GM06990 (cell line): ENCODE measurements at places on chromosomes 3 and 15.

- no peak for DNase-seq
Observed at GRCh38 chr3:134892761-134893160, 97.7 kb downstream of the EPHB1 start.

DNA sequence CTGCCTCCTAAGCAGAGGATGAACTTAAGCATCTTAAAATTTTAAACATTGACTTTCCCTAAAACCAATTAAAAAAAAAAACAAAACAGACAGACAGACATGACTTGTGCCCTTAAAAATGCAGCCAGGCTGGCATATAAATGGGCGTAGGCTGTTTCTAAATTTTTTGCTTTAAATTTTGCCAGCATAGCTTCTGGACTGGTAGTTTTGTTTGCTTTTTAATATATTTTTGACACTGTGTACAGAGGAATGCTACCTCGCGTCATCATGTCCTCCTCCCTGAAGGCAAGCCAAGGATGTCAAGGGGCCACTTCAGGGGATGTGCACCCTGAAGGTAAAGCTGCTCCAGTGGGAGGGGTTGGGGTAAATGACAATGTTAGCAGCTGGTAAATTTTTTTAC is 134.8 kb downstream of the PGPEP1L start:
- DNase-seq: no peak

- no peak for DNase-seq
Observed at GRCh38 chr3:143571548-143571947, 276.7 kb downstream of the SLC9A9 start.

DNA sequence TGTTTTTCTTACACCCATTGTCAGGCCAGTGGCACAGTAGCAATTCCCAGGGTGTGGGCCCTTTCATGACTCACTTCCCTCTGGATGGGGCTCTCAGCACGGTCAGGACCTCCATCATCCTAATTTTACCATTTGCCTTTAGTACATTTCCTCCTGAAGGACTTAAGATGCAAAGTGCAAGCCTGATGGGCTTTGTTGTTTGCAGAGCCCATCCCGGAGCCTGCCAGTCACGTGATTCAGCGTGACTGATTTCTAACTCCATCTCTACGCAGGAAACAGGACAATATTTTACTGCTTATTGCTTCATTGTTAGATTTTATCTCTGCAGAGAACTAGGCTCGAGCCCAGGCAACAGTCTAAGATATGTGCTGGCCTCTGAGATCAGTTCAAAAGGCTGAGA is 223.7 kb downstream of the PDZRN3 start:
- DNase-seq: no peak

- peak; percentile 20 for DNase-seq
Observed at GRCh38 chr3:14352002-14352627, 50.3 kb upstream of the SLC6A6 start.

GRCh38 chr3:48692551-48692950 is 6.8 kb upstream of the NCKIPSD start:
- DNase-seq: no peak

DNA sequence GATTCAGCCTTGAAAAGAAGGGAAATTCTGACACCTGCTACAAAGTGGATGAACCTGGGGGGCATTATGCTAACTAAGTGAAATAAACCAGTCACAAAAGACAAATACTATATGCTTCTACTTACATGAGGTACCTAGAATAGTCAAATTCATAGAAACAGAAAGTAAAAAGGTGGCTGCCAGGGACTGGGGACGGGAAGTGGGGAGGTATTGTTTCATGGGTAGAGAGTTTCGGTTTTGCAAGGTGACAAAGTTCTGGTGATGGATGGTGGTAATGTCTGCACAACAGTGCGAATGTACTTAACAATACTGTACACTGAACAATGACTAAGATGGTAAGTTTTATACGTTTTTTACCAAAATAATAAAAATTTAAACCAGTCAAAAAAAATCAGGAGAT is 4.8 kb downstream of the IDH2 start:
- DNase-seq: peak; percentile 63

GRCh38 chr3:34582055-34582454 is 783.6 kb downstream of the PDCD6IP start:
- DNase-seq: no peak

DNA sequence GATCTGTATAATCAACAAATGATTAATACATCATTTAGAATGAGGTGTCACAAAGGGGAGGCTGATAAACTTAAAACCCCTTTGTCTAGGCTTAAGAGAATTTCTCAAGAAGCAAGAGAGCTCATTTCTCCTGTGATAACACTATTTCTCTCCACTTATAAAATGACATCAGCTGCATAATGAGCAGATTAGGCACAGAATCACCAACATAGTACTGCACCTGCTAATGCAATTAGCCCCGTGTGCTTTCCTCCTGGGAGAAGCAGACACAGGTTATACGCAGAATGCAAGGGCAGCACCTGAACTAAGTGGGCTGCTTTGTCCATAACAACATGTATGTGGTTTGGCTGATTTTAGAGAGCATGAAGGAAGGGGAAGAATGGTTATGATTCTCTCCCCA is 515.3 kb upstream of the CFAP20DC start:
- DNase-seq: no peak

- no peak for DNase-seq
Observed at GRCh38 chr3:69091389-69092029, 6.8 kb downstream of the ARL6IP5 start.

DNA sequence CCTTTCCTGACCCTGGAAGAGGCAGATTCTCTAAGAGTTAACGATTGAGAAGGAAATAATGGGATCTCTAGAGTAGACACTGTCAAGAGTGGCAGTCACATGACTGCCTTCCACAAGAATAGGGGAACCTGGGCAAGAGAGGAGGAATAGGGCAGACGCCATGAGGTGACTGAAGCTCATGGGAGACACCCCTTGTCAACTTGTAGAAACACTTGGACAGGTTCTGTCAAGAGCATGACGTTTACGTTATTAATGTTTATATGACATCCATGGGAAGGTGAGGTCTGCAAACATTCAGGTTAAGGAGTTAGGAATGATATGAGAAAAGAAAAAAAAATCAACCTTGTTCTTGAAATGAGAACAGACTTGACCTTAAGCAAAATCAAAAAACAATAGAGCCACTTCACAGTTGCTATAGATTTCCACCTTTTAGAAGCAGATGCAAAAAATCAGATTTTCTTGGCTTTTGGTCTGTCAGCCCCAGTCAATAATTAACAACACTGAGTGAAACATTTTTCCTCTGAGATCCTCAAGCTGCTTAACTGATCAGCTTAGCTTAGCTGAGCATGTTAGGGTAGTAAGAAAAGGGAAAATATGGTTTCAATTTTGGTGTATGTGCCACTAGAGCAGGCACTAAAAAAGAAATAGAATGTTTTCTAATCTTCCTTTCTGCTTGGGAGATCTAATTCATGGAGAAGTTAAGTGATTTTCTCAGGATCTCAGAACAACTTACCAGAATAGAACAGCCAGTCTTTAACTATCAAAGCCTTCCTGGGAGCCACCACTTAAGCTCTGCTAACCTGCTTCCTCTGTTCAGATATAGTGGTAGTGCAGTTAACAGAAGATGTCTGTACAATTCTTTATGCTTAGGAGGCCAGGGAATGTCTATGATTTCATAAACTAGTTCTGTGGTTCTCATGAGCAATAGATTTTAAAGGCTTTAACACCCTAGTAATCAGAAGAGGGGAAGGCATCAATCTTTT is 116.9 kb downstream of the B3GALNT1 start:
- no peak for DNase-seq
